ENCODE measurements at places on chromosomes 4 and X.

DNA sequence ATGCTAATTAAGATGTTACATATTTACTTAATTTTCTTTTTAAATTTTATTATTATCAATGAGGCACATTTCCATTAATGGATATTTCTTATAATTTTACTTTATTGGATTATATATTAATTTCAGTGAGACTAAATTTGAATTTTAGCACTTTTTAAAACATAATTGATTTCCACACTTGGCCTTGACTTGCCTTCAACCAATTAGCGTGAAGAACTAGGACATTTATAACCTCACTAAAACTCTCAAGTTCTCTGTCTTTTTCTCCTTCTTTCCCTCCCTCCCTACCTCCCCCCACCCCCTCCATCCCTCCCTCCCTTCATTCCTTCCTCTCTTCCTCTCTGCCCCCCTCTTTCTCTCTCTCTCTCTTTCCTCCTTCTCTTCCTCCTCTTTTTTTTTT lies 1618.1 kb downstream of the C4orf33 start:
- no peak for DNase-seq

- peak; percentile 35 for DNase-seq
These were observed 26.1 kb upstream of the PRDM8 start for GRCh38 chr4:80171251-80171650.

GRCh38 chr4:3420606-3420955 lies 21.2 kb upstream of the HGFAC start:
- DNase-seq = no peak

DNA sequence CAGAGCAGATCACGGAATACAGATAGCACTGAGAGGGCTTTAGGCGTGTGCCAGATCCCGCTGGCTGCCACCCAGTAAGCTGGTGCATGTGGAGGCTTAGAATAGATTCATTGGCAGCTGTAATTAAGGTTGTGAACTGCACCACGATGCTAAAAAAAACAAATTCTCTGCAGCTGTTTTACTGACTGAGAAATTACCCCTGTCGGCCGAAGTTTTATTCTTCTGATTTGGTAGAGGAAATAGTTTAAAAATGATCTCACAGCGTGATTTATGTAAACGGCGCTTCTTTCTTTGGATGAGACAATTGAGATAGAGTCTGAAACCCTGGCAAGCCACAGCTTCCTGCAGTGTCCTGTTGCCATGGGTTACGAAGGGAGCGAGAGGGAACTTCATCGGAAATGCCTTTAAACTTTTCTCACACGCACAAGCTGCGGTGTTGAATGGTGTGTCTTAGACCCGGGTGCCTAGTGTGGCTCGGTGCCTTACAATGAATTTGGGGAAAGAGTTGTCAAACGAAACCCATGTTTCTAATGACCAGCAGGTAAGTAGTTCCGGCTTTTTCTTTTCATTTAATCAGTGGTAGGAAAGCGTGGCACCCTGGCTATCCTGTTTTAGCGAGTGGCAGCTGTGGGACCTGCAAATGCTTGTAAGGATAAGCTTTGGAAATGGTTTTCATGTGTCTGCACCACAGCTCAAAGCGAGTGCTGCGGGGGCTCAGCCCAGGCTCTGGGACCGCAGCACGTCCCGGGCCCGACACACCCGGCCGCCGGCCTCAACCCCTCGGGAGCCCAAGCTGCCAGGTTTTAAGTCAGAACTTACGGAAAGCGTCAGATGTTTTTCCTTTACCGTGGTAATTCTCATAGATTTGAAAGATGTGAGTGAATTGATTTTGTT lies 71.7 kb upstream of the HGFAC start:
- DNase-seq = peak; percentile 63

DNA sequence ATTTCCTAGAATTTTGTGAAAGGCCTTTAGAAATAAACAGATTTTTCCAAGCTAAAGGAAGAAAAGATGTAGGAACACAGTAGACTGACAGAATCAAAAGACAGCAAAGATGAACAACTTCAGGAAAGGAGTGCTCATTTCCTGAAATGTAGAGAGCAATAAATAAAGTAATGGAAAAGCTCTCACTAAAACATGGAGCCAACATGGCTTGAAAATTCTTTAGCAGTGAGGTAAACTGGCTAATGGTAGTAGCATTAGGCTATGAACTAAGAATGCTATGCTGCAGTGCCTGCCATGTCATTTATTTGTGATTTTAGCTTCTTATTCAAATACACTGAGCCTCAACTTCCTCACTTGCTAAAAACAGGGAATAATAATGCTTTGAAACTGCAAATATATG lies 108.7 kb downstream of the IQCM start:
- DNase-seq = no peak

DNA sequence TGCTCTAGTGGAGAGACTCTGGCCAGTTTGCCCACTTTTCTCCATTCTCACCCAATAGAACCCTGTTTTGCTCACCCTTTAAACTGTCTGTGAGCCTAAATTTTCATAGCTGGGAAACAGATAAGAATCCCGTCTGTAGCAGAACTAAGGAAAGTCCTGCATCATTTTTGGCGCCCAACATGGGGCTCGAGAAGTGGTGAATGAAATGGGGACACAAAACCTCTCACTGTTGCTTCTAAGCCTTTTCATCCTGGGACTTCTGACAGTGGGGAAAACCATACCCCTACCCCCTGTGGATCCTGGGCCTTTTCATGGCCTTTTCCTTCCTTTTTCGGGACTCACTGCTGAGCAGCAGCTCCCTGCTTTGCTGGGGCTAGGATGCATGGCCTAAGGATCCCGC lies 189.9 kb downstream of the INPP4B start:
- peak; percentile 12 for DNase-seq

GRCh38 chr4:123869286-123870215 lies 473.0 kb downstream of the SPRY1 start:
- DNase-seq = no peak

GRCh38 chrX:70168238-70169188 lies 8.8 kb upstream of the DGAT2L6 start:
- no peak for DNase-seq

- no peak for DNase-seq
These were observed 92.5 kb downstream of the RASL11B start for GRCh38 chr4:52954560-52955170.

- no peak for DNase-seq
These were observed 267.3 kb upstream of the GATB start for GRCh38 chr4:152028131-152028530.

DNA sequence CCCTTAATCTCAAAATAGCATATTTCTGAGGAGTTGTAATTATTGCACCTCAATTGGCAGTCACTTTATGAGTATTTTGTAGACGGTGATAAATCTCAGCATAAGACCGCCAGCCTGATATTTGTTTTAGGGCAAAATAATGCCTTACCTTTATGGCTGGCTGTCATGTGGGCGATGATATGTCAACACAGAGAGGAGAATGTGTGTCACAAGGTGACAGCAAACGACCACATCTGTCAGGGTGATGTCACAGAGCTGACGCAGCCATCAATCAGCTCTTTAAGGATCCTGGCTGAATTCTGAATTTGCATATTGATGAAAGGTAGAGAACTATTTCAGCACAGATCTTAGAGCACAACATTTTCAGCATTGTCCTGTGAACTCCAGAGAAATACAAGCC lies 209.7 kb downstream of the CEP135 start:
- DNase-seq = no peak

GRCh38 chr4:130563185-130563888 lies 1467.4 kb downstream of the C4orf33 start:
- no peak for DNase-seq

GRCh38 chr4:885353-885752 lies 46.8 kb downstream of the GAK start:
- DNase-seq = no peak

DNA sequence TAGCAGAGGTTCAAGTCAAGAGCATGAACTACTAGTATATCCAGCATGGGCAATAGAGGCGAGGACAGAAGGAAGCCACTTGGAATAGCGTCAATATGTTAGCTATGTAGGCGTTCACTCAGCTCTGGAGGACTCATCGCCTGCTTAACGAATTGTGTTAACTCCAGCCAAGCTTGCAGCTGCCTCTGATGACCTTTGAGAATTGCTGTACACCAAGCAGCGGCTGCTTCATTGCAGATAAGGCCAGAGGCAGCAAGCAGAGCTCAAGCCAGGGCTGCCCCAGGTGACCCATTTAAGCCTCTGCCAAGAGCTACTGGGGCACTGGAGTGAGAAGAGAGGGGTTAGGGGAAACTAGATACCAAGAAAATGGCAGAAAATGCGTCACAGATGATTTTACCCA lies 160.2 kb upstream of the IGFBP7 start:
- DNase-seq = no peak

DNA sequence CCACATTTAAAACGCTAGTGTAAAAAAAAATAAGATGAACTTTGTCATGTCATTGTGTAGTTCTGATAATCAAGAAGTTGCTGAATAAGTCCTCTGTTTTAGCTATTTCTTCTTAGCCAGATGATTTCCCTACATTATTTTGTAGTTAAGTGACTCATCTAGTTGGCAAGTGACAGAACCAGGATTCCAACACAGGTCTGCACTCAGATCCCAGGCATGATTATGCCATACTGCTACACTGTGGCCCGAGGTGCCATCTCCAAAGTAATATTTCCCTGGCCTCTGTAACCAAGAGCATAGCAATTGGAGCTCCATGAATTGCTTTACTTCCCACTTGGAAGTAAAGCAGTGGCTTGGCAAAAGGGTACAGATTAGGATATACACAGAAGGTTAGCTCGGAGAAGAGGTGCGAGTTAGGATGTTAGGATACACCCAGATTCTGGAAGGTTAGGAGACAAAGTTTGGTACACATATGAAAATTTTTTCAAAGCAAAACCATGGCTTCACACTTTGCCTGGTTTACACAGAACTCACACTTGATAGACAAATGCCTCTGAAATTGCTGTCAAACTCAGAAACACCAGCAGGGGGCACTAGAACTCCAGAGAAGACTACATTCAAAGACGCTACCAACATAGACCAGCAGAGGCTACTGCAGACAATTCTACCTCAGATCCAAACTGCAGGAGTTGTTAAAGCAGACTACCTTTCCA lies 41.4 kb downstream of the SRPX2 start:
- peak; percentile 66 for DNase-seq

DNA sequence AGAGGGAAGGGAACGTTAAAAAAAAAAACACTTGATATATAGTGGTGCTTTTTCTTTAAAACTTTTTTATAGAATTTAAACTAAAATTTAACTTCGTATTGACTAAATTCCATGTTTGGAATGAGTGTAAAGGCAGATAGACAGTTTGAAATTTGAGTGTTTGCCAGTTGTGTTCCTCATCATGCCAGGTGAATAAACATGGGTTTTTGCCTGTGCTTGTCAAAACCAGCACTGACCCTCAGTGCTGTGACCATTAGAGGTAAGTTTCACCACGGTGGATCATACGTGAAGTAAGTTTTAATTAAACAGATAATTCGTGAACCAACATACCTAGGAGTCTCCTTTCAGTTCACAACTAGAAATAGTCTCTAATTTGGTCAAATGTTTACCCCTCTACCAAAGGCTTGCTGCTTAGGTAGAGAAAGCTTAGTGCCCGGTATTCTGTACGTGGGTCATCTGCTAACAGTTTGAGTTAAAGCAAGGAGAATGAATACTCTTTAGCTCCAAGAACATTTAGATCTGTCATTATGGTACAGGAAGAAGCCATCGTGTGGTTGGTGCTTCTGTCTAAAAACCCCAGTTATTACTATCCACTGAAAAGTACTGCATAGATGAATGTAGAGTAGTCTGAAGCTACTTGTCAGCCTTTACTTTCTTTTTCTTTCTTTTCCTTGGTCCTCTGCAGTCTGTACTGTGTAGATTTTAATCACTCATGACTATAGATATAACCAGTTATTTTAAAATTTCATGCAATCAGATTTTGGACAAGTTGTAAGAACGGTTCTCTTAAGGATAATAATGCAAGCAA lies 32.7 kb downstream of the KIAA0232 start:
- DNase-seq = no peak

DNA sequence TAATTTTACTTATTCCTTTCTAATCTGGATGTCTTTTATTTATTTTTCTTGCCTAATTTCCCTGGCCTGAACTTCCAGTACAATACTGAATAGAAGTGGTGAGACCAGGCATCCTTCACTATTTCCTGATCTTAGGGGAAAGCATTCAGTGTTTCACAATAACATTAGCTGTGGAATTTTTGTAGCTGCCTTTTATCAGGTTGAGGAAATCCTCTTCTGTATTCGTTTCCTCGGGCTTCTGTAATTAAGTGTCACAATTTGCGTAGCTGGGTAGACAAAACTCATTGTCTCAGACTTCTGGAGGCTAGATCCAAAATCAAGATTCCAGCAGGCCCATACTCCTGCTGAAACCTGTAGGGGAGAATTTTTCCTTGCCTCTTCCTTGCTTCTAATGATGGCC lies 598.4 kb upstream of the FTHL17 start:
- DNase-seq = no peak

DNA sequence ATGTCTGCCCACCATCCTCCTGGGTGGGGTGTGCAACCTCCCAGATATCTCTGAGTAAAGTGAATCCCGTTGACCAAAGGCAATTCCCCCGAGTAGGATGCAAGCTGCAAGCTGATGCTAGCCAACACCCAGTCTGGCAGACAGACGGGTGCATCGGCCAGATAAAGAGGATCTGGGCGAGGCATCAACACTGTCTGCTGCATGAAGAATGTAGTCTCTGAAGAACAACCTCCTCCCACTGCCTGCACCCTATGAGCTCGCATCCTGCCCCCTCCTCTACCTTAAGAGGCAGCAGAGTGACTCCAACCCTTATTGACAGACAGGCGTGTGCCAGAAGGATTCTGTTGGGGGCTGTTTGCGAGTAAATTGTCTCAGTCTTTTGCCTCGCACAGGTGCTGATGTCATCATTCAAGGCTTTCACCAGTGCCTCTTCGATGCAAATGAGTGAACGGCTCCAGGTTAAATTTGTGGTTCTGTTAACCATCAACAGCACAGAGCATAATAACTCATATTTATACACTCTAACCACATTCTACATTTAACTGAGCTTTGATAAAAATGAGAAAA lies 546.9 kb downstream of the BCOR start:
- DNase-seq = no peak

DNA sequence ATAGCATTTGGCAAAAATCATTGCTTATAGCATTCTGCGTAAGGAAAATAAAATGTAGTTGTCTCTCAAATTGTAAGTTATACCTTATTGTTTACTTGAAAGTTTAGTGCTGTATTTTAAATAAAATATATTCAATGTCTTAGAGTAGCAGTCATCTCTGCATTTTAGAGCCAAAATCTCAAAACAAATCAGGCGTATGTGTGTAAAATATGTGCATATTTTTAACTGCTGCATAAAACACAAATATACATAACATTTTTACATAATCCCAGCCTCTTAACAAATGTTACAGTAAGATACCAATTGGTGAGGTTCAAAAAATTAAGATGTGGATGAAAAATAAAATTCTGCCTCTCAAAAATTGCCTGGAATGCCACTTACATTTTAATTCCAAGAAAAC lies 145.8 kb upstream of the AGA start:
- DNase-seq = no peak
